ENCODE measurements at places on chromosomes 6 and 20. TPM values are rescaled to one million over a fixed set of nuclear protein-coding genes. Genes with fewer than 3 reads are reported as not detected.

RNF114 gene
- polyA plus RNA-seq, result 65.8 TPM

- DNase-seq, result peak; percentile 45
Measured at GRCh38 chr6:35368038-35368887, 25.9 kb downstream of the PPARD start.

DNA sequence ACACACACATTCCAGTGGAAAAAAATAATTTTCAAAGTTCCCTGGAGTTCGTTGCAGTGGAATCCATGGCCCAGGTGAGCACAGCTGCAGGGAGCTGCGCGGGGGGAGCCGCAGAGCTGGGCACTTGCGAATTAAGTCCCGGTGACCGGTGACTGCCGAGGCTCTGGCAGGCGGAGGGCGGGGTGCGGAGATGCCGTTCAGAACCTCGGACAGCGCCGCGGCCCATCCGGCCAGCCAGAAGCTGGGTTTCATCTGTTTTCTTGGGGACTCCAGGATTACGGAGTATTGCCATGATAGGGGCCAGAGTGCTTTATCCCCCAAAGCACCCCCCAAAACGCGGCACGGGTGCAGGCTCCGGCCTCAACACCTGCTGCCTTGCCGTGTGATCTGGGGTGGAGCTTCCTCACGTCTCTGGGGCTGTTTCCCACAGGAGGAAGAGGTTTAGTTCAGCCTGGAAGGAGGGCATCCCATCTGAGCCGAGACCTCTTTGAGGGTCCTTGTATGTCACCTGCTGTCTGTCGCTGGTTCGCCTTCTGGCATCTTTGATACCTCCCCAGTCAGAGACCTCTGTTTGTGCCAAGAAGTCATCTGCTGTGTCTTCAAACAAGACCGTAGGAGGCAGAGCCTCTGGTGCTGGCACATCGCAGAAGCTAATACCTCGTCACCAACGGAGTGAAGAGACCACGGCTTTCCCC is 99.4 kb downstream of the YTHDF1 start:
- DNase-seq, result peak; percentile 64

GRCh38 chr6:132752255-132752654 is 5.4 kb downstream of the VNN2 start:
- DNase-seq, result no peak

PHACTR3 gene
- polyA plus RNA-seq, result 9.1 TPM

- no peak for DNase-seq
Measured at GRCh38 chr6:16735014-16735413, 26.2 kb downstream of the ATXN1 start.

ISM1 gene
- 0.76 TPM for polyA plus RNA-seq

- DNase-seq, result no peak
Measured at GRCh38 chr6:156864557-156864956, 87.4 kb downstream of the ARID1B start.

MCCD1 gene
- 1.3 TPM for polyA plus RNA-seq

GRCh38 chr6:73121421-73121993 is 103.8 kb downstream of the KHDC1L start:
- DNase-seq, result peak; percentile 22

DNA sequence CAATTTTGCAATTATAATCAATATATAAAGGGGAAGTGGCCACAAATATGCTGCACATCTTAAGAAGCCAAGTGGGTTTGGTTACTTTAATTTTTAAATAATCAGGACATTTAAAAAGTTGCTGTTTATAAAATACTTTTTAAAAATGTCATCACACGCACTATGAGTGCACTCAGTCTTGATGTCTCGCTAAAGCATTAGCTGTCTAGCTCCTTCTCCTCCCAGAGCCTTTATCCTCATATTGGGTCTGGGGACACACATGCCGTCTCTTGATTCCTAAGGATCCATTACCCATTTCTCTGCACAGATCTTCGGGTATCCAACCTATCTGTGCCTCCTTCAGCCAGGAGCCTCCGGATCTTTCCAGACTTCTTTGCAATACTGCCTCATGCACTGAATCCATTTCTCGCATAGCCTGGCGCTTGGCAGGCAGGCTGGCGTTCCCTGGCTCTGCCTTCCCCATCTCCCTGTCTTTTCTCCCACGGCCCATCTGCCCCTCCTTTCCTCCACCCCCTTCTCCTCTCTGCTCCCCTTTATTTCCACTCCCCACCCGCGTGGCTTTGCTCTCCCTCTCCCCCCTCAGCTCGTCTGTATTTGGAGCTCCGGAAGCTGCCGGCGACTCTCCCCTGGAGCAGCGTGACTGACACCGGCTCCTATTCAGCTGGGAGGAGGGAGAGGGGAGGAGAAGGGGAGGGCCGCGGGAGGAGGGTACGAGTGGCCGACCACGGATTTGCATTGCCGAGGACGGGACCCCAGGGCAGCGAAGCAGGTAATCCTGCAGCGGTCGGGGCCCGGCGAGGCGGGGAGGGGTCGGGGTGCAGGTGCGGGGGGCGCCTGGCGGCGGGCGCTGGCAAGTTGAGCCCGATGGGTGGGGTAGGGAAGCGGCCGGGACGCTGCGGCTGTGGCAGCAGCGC is at the start of gene CAP2:
Gene CAP2, plus strand, starts transcription at position 618 of the 914 bp plus-strand sequence. CDS start 27,961 bp downstream, outside the sequence.
- DNase-seq, result peak; percentile 82

GRCh38 chr20:37931153-37931922 is 28.4 kb downstream of the VSTM2L start:
- DNase-seq, result no peak

DNA sequence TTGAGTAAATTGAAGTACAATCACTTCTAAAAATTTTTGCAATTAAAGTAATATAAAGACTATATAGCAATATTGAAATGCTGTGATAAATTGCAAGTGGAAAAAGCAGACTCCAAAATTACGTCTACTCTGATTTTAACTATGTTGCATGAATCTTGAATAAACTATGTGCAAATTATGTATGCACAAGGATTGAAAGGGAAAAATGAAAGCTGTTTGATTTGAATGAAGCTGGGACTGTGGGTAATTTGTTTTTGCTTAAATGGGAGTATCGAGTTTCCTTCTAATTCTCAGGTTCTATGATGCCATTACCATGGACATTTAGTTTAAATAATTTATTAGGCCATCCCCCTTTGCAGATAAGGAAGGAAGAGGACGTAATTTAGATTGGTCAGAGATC is 198.7 kb upstream of the MYLIP start:
- DNase-seq, result no peak

BCAS1 gene
- 5.1 TPM for polyA plus RNA-seq

DEFB129 gene
- not detected for polyA plus RNA-seq

GRCh38 chr20:19601126-19601810 is 156.8 kb upstream of the RIN2 start:
- no peak for DNase-seq

All from hepatocyte (in vitro differentiated cells).